Activated T-helper 1 cell treated with anti-CD3 and anti-CD28 coated beads, Interleukin-12 subunit alpha, Interleukin-12 subunit beta, Interleukin-2, Interleukin-4 antibody, amounts not matched to agents 30 ng/mL and 10 ng/mL and 1 ng/mL, durations not matched to agents 14 hours and 24 hours and 36 hours (primary cell): ENCODE measurements at places on chromosomes 4 and X. TPM values are rescaled to one million over a fixed set of nuclear protein-coding genes. Genes with fewer than 3 reads are reported as not detected.

- DNase-seq, result peak; percentile 56
Observed at GRCh38 chrX:78517124-78517523, 142.0 kb downstream of the RTL3 start.

- no peak for DNase-seq
Observed at GRCh38 chr4:102301167-102301566, 44.1 kb downstream of the SLC39A8 start.

DNA sequence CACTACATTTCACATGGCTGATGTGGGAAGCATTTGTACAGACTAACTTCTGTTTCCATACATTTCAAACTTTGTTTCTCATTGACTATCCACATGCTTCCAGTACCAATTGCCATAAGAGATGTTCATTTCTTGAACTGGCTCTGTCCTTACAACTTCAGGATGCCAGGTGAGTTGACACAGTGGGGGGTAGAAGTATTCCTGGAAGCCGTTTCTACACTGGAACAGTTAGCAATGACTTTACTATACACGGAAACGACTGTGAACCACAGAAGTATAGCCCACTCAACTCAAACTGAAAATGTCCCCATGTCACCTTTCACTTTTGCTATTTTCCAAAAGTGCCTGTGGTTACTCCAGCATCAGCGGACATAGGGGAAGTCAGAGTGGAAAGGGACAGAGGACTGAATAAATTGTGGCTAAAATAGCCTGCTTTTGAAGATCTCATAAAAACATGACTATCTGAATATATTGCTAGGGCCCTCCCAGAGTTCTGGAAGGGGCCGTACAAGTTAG is 38.0 kb upstream of the DSPP start:
- DNase-seq, result no peak

DNA sequence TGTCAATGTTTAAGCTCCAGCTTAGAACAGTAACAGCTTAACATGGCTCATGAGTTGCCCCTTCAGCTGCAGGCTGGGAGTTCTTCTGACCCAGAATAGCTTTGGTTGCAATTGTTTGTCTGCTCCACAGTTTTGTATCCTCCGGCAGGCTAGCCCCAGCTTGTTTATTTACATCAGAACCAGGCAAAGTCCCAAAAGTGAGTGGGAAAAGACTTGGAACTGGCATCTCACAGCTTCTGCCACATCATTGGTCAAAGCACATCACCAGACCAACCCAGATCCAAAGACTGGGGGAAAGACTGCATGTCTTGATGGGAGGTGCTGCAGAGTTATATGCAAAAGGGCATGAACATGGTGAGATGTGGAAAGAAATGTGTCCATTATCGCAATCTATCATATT is 231.2 kb upstream of the CPEB2 start:
- no peak for DNase-seq

- DNase-seq, result no peak
Observed at GRCh38 chr4:69658133-69658532, 5.1 kb upstream of the UGT2A1 start.

DNA sequence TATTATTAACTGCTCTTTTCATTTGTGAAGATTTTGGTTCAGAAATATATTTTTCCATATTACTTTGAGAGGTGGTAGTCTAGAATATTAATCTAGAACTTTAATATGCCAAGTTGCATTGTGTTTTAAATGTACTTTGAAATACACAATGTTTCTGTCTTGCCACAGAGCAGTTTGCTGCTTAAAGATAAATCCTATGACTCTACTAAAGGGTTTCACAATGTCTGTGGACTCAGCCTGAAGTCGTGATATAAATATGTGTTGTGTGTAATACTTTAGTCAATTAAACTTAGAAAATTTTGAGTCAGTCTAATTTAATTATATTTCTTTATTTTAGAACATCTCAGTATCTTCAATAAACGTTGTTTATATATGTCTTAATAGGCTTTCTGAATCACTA is 1771.7 kb upstream of the PCDH7 start:
- no peak for DNase-seq

DNA sequence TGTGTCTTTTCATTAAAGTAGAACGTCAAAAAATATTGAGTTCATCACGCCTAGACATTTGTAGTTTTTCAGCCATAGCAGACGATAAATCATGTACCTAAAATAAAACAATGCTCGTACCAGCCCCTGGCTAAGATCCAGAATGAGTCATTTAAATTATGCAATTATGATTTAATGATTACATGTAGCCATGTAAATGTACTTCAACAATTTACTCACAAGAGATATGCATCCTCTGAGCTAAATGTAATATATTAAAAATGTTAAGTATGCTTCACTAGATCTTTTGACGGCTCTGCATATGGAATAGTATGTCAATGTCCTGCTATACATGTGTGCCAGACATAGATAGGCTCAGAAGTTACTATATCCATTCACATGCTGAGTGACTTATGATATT is 1077.8 kb downstream of the ARAP2 start:
- no peak for DNase-seq

DNA sequence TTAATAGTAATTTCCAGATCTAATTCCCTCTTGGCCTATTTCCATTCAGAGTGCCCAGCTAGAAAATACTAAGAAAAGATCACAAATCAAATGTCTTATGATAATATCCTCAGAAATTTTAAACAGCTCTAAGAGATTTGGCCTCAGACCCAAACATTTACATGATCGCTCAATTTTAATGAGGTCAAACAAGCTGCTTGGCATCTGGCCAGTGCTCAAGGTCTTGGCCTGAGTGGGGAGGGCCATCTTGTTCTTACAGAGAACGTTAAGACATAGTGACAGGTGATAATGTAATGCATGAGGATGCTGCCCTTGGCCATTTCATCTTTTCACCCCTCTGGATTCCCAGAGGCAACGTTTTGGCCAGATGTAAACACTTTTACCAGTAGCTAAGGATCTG is 159.2 kb upstream of the SLC7A11 start:
- no peak for DNase-seq

DNA sequence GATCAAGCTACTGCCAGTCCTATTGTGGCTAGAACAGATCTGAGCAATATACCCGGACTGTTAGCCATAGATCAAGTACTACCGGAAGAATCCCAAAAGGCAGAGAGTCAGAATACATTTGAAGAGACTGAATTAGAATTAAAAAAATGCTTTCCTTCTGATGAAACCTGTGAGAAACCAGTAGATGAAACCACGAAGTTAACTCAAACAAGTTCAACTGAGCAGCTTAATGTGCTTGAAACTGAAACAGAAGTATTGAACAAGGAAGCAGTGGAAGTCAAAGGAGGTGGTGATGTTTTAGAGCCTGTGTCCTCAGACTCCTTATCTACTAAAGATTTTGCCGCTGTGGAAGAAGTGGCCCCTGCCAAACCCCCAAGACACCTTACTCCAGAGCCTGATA is 46.8 kb downstream of the WDR44 start:
- DNase-seq, result no peak

GRCh38 chr4:46444318-46445000 is 54.5 kb upstream of the GABRA2 start:
- no peak for DNase-seq

Gene EGF
- total RNA-seq, result not detected in 2 replicates

Gene SPANXA1
- total RNA-seq, result not detected in 2 replicates

Gene OPRPN
- not detected in 2 replicates for total RNA-seq

- DNase-seq, result no peak
Observed at GRCh38 chr4:89551191-89551590, 243.6 kb upstream of the GPRIN3 start.

DNA sequence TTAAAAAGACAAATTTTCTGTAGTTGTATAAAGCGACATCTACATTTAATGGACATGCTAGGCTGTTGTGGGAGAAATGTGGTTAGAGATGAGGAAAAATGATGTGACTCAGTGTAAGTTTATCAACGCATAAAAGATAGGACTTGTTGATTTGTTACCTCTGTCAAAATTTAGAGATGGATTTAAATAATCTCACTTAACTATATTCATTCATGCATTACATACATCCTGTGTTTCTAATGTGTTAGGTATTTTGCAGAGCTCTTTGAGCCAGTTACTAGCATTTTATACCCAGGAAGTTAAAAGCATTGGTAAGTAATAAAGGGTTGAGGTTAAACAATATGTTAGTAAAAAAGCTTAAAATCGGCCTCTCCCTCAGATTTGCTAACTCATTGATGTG is 34.3 kb downstream of the METAP1 start:
- no peak for DNase-seq

Gene LAGE3
- 60.3 and 63.2 TPM in 2 replicates for total RNA-seq

GRCh38 chrX:154058214-154058997 is 38.7 kb upstream of the IRAK1 start:
- DNase-seq, result no peak

- no peak for DNase-seq
Observed at GRCh38 chrX:24131476-24131875, 18.1 kb upstream of the ZFX start.

DNA sequence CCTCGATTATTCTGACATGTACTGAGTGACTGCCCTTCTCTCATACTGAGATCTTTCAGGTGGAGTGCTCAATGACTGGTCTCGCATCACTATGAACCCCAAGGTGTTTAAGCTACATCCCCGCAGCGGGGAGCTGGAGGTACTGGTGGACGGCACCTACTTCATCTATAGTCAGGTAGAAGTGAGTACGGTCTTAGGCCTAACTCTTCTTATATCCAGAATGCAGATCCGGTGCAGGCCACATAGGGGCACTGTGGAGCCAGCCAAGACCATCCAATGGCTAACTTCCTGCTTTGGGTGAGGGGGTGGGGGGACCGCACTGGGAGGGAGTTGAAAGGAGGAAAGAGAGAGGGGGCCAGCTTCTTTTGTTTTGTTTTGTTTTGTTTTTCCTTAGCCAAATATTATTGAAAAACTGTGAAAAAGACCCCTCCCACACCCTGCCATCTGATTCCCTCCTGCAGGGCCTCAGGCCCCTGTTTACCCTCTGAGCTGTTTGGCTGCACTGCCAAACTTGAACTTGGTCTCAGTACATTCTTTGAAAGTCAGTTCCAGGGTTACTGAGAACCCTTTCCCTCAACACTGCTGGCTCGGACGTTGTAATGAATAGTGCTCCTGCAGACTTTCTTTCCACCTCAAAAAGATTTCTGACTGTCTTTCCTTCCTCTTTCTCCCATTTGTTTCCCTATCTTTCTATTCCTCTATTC is 16.2 kb downstream of the AWAT2 start:
- no peak for DNase-seq

Gene CTAG1A
- not detected in 2 replicates for total RNA-seq

- DNase-seq, result no peak
Observed at GRCh38 chrX:100418556-100418955, 8.5 kb upstream of the PCDH19 start.

DNA sequence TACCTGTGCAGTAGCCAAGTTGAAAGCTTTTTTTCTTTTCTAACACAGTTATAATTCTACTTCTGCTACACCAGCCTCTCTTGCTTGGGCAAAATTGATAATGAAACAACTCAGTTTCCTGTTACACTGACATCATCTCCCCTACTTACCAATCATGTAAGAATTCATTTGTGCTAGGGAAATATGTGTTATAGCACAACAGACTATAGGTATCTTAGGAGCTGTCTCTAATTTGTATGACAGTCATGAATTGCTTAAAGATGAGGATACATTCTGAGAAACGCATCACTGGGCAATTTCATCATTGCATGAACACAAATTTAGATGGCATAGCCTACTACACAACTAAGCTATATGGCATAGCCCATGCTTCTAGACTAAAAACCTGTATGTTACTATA is 246.3 kb upstream of the ANKRD50 start:
- no peak for DNase-seq

Gene ATP8A1
- total RNA-seq, result 18.2 and 25.8 TPM in 2 replicates

DNA sequence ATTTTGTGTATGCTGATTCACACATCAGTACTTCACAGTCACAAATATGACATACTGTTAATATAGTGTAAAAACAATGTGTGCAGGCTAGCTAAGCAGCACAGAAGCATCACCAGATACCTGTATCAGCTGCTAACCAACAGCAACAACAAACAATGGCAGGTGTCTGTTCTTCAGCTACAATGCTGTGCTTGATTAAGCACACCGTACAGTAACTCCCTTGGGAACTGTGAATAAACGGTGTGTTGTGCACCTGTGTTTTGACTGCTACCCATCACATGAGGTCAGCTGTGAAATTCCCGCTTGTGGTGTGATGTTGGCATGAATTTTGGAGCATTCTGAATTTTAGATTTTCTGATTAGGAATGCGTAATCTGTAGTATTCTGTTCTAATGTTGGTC is 379.7 kb upstream of the FAT1 start:
- no peak for DNase-seq

Gene MTNR1A
- not detected in 2 replicates for total RNA-seq

DNA sequence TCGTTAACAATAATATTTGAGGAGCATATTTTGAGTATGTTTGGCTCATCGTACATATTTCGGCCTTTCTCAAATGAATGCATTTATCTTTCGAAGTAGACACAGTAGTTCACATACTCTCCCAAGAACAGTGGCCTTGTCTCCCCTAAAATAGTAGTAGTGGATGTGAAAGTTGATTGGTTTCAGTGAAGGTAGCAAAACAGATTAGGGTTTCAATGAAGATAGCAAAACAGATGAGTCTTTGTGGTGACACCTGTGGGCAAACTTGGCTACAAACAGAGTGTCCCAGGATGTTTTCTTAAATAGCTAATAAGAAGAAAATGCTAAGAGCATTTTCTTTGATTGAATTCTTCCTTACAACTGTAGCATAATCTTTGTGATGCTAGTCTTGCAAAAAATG is 67.0 kb downstream of the USP9X start:
- no peak for DNase-seq

DNA sequence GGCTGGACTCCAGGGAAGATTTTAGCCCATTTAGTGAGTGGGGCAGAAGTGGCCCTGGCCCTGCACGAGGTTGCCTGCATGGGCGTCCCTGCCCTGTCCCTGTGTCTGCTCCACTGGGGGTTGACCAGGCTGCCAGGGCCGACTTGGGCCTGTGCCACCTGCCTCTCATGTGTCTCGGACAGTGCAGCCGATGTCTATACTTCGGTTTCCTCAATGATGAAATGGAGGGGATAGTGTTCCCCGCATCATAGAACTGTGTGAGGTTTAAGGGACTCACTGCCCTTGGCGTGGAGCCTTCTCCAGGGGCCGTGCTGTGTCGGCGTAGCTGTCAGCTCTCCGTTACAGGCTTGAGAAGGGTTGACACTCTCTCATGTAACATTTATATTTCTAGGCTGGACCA is 27.0 kb upstream of the MSANTD1 start:
- DNase-seq, result no peak

- DNase-seq, result no peak
Observed at GRCh38 chr4:91280551-91281290, 1023.0 kb upstream of the GRID2 start.

DNA sequence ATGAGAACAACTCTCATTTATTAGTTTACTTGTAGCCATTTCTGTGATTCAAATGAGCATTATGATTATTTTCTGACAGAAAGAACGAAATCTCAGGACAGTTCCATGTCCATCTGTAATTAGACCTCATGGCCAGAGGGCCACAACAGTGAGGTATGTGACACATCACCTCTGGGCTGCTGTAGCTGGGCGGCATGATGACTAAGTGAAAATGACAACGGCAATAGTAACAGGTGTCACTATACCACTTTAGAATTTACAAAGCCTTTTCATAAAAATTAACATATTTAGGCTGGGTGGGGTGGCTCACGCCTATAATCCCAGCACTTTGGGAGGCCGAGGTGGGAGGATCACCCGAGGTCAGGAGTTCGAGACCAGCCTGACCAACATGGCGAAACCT is 252.6 kb downstream of the CBR4 start:
- DNase-seq, result no peak

Gene SNCA
- 0.18 and 1.1 TPM in 2 replicates for total RNA-seq

Gene GPRIN3
- total RNA-seq, result 37.1 and 39.0 TPM in 2 replicates

- DNase-seq, result no peak
Observed at GRCh38 chrX:138349351-138349750, 362.2 kb downstream of the FGF13 start.

GRCh38 chr4:80243274-80244018 is 23.0 kb upstream of the FGF5 start:
- no peak for DNase-seq
